ENCODE measurements at places on chromosomes 1 and 21. TPM values are rescaled to one million over a fixed set of nuclear protein-coding genes. Genes with fewer than 3 reads are reported as not detected.

Gene DIRAS3
- polyA plus RNA-seq = 16.6 TPM

Gene RUNX1
- 9.9 TPM for polyA plus RNA-seq

Gene MMP23B
- polyA plus RNA-seq = 1.2 TPM

Gene MIXL1
- not detected for polyA plus RNA-seq

Gene RGSL1
- not detected for polyA plus RNA-seq

Gene RGS7
- polyA plus RNA-seq = 0.36 TPM

Gene MIS18A
- 14.2 TPM for polyA plus RNA-seq

Gene C1orf74
- 2.1 TPM for polyA plus RNA-seq

Gene SLAMF9
- 0.19 TPM for polyA plus RNA-seq

Gene RIPPLY3
- polyA plus RNA-seq = 0.03 TPM

Gene PTPN22
- polyA plus RNA-seq = 0.12 TPM

Gene MAP1LC3C
- polyA plus RNA-seq = 0.20 TPM

Gene ALPL
- 1.3 TPM for polyA plus RNA-seq

Gene PDZK1IP1
- not detected for polyA plus RNA-seq

Gene ZNF593OS
- polyA plus RNA-seq = not detected

Gene XCL2
- polyA plus RNA-seq = not detected

Gene PRDX1
- polyA plus RNA-seq = 467 TPM

Gene RAB29
- polyA plus RNA-seq = 9.2 TPM

Gene OR2L3
- 0.02 TPM for polyA plus RNA-seq

Gene CD48
- not detected for polyA plus RNA-seq

Gene SPRR2B
- polyA plus RNA-seq = not detected

Gene SPATA17
- polyA plus RNA-seq = 0.81 TPM

Gene ROR1
- 5.5 TPM for polyA plus RNA-seq

Gene RUNX3
- polyA plus RNA-seq = not detected

Gene TRIM17
- polyA plus RNA-seq = 1.6 TPM

Gene HAX1
- polyA plus RNA-seq = 74.1 TPM

Gene HTR6
- 0.05 TPM for polyA plus RNA-seq

Gene FCAMR
- polyA plus RNA-seq = not detected

Gene BCL10
- 5.8 TPM for polyA plus RNA-seq

Gene HJV
- not detected for polyA plus RNA-seq

Gene LRRIQ3
- 0.70 TPM for polyA plus RNA-seq

Gene TMEM82
- not detected for polyA plus RNA-seq

Gene CRYAA
- polyA plus RNA-seq = not detected

Gene MYOM3
- 0.05 TPM for polyA plus RNA-seq

Gene VASH2
- 0.41 TPM for polyA plus RNA-seq

Gene CD52
- not detected for polyA plus RNA-seq

Gene LENEP
- polyA plus RNA-seq = 0.26 TPM

Gene IFNAR1
- 12.2 TPM for polyA plus RNA-seq

Gene PGBD2
- polyA plus RNA-seq = 6.4 TPM

Gene CAMK1G
- 15.1 TPM for polyA plus RNA-seq

Gene TMCC2
- polyA plus RNA-seq = 5.3 TPM

Gene SPATA46
- polyA plus RNA-seq = not detected

Gene RBM11
- not detected for polyA plus RNA-seq

Gene FCRL5
- not detected for polyA plus RNA-seq

Gene EPHA2
- polyA plus RNA-seq = 82.2 TPM

Gene CCDC17
- polyA plus RNA-seq = 0.31 TPM

Gene GNG4
- polyA plus RNA-seq = 1.6 TPM

Gene SPAG17
- polyA plus RNA-seq = not detected
